BJ (cell line): ENCODE measurements at places on chromosomes 4 and X. TPM values are rescaled to one million over a fixed set of nuclear protein-coding genes. Genes with fewer than 3 reads are reported as not detected.

DNA sequence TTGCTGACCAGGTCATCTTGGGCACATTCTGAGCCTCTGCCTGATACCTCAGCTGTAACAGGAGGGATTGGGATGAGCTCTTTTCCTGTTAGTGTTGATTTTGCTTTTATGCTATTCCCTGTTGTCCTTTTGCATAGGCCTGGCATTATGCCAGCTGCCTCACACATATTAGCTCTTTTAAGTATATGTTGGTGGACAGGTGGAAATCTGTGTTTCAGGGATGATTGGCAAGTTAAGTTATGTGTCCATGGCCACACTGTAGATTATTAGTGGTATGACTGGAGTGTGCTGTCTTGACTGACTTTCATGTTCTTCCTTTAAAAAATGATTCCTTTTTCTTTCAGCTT lies 28.9 kb downstream of the NSD2 start:
- DNase-seq: no peak

APOO gene
- 6.6 and 10.0 TPM in 2 replicates for polyA plus RNA-seq

- no peak for DNase-seq
Observed at GRCh38 chr4:138051157-138051556, 191.0 kb downstream of the SLC7A11 start.

ATP1B4 gene
- not detected in 2 replicates for polyA plus RNA-seq

FGG gene
- not detected in 2 replicates for polyA plus RNA-seq

DNA sequence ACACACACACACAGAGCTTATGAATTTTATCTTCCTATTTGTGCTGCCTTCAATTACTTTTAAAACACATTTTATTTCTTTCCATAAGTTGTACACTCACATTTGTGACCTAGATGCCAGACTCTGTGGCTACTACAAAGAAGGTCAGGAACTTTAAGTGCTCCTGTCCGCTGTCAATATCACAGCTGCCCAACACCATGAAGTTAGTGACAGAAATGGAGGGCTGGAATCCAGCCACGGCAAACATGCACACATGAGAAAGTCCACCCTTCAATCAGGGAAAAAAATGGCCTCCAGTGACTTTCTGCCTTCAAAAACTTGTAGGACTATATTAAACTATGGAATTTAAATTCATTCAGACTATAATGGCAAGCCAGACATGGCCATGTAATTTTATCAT lies 334.4 kb upstream of the FSTL5 start:
- DNase-seq: no peak

GRCh38 chr4:23614284-23614892 lies 275.5 kb downstream of the PPARGC1A start:
- DNase-seq: no peak

ITIH6 gene
- not detected in 2 replicates for polyA plus RNA-seq

TEX13B gene
- polyA plus RNA-seq: not detected in 2 replicates

DNA sequence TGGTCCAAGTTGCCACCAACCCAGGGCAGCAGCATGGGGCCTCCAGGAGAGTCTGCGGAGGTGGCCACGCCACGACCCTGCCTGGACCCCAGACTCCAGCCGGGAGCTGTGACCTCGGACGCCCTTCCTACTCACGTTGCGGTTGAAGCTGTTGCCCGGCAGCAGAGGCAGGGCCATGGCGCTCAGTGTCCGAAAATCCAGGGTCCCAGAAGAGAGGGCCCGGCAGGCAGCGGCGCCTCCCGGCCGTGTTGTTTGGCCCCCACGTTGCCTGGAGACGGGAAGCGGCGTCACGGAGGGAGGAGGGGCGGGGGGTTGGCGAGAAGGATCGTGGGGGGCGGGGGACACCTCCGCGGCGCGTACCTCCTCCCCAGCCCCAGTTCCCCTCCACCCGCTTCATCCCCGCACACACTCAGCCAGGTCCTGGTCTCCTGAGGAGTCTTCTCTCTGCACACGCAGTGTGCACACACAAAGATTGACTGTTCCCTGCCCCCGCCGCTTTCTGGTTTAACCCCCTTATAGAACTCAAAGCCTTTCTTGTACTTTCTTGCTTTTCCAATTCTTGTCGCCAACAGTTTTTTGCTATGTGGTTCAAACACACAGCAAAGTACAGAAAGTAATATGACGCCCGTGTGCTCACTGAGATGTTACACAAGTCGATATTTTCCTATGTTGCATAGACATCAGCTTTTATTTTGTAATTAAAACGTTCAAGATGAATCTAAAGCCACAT lies at the start of gene EFHC2:
Gene EFHC2 (minus strand): TSS at position 261 of the 730 bp plus-strand sequence. CDS start 84 bp downstream, at position 177.
- DNase-seq: no peak

ZCCHC18 gene
- polyA plus RNA-seq: 1.5 and 3.2 TPM in 2 replicates

MAGEC2 gene
- not detected in 2 replicates for polyA plus RNA-seq

DNA sequence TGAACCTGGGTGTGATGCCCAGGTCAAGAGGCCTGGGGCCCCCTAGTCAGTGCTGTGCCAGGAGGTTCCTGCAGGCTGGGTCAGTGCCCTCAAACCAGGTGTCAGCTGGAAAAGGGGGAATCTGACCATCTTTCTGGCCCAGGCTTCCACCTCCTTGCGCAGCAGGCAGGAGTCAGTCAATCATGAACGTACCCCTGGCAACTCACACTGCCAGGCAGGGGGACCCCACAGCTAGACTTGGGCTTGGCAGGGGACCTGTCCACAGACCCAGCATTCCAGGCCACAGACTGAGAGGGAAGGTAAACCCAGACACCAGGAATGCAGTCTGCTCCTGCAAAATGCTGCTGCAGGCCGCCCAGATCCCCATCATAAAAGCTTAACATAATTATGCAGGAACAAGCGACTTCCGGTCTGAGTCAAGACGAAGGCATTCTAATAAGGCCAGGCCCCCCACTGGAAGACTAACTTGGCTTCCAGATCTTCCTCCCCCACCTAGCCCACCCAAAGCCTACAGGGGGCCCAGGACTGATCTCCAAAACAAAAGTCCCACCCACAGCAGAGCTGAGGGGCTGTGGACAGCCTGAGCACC lies 156.3 kb downstream of the BCOR start:
- DNase-seq: no peak

PNMA5 gene
- not detected in 2 replicates for polyA plus RNA-seq

DNA sequence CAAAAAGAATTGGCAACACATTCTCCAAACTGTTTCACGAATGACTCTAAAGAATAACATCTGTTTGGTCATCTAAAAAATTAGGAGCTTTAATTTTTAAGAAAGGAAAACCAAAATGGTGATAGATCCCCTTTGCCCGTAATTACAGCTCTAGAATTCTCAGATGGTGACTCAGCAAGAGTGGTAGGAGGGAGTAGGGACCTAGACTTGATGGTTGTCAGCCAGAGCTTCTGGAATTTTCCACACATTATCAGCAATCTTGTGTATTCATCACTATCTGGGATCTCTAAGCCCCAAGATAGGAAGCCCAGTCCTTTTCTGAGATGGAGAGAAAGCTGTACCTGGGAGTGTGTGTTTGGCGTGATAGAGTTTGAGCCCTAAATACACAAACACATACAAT lies 103.9 kb upstream of the RAB40AL start:
- DNase-seq: no peak

PRR32 gene
- not detected in 2 replicates for polyA plus RNA-seq

FHIP1A gene
- polyA plus RNA-seq: 0.28 and 0.49 TPM in 2 replicates

DNA sequence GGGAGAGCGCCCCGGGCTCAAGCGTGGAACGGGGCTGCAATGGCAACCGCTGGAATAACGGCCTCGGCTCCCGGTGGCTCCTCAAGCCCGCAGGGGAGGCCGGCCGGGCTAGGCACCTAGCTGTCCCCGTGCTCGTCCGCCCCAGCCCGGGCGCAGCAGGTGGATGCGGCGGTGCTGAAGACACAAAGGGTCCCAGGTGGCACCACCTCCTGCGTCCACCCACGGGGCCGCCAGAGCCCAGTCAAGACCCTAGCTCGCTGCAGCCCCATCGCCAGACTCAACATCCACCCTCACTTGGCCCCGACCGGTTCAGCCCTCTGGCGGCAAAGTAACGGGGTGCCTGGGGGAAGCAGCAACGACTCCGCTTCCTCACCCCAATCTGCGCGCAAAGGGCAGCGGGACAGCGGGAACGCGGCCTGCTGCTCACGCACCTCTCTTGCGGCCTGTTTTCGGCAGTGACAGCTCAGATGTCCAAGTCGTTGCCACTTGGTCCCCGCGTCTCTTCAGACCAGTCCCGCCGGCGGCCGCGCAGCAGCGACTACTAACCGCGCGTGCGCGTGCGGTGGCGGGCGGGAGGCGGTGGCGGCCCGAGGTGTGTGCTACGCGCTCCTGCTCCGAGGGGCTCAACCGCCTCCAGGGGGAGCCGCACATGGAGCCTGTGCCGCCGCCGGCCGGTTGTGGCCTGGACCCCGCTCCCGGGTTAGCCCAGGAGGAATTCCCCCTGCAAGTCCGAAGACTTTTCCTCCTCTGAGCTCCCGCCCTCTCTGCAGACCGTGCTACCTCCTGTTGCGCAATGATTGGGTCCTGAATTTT lies at the start of gene CLGN:
Gene CLGN (minus strand): TSS at position 543 of the 813 bp plus-strand sequence. CDS start 14,570 bp downstream, outside the sequence.
- DNase-seq: no peak

- no peak for DNase-seq
Observed at GRCh38 chrX:24833695-24834094, 140.0 kb downstream of the POLA1 start.

DNA sequence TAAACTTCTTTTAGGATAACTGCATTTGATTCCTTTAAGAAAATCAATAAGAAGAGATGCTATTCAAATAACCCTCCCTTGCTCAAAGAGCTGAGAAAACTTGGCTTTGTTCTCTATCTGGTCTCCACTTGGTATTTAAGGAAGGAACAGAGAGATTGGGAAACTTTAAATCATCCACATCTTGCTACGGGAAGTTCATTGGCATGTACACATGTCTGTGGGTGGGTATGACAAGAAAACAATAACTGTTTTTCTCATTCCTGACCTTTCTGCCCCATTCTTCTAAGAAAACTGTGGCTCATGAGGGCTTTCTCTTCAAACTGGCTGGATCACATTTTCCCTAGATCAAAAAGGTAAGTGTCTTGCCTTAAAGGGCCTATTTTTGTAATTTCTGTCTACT lies 6.0 kb downstream of the SEL1L3 start:
- no peak for DNase-seq
